ENCODE measurements at places on chromosomes 13 and 19.

- no peak for DNase-seq
Measured at GRCh38 chr13:33080972-33081590, 64.9 kb downstream of the KL start.

GRCh38 chr13:95368998-95369397 lies 67.7 kb upstream of the ABCC4 start:
- DNase-seq: no peak

DNA sequence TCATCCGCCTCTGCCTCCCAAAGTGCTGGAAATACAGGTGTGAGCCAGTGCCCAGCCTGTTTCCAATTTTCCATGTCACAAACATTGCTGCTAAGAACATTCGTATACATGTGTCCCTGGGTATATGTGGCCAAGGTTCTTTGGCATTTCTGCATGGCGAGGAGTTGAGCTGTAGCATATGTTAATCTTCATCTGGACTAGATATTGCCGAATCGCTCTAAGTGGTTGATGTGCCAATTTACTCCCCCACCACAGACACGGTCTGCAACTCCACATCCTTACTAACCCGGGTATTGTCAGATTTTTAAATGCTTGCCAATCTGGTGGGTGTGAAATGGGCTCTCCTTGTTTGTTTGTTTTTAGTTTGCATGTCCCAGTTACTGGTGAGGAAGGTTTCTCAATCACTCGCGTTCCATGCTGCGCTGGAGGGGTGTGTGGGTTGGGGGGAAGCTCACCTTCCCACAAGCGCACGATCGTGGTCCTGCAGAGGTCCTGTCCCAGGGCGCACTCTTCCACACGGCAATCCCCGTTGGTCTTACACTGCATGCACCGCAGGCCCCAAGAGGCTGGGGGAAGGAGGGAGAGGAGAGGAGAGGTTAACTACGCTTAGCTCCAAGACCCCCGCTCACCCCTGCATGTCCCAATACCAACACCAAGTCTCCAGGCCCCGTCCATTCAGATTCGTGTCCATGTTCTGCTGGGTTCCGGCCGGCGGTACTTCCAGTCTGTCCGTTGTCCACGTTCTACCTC lies 2.7 kb downstream of the PLAUR start:
- no peak for DNase-seq

GRCh38 chr19:6530386-6531162 lies at the start of gene TNFSF9:
Gene TNFSF9, plus strand, starts transcription at chr19:6531026. Its CDS starts 11 bp downstream, at chr19:6531037.
- DNase-seq: peak; percentile 92

DNA sequence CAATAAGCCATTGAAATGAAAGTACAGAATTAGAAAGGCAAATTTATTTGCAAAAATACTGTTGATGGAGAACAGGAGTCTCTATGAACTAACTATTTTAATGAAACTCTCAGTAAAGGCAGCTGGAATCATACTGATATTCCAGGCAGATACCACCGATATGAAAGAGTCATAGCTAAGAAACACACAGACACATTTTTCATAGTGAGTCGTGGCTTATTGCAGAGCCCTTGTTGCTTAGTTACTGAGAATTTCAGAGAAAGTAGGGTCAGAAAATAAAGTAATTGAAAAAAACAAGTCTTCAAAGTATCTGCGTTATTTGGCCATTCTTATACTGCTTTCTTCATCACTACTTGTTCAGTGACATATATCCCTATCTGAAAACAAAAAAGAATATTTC lies 1890.9 kb downstream of the PCDH9 start:
- DNase-seq: no peak

GRCh38 chr19:2428321-2428690 lies 920 bp upstream of the TIMM13 start:
- DNase-seq: no peak

GRCh38 chr13:93786846-93787489 lies 560.4 kb downstream of the GPC6 start:
- no peak for DNase-seq

GRCh38 chr19:36638862-36639510 lies 27.7 kb downstream of the ZNF461 start:
- DNase-seq: no peak

- DNase-seq: peak; percentile 40
Measured at GRCh38 chr19:17135001-17135853, 59.6 kb downstream of the MYO9B start.

DNA sequence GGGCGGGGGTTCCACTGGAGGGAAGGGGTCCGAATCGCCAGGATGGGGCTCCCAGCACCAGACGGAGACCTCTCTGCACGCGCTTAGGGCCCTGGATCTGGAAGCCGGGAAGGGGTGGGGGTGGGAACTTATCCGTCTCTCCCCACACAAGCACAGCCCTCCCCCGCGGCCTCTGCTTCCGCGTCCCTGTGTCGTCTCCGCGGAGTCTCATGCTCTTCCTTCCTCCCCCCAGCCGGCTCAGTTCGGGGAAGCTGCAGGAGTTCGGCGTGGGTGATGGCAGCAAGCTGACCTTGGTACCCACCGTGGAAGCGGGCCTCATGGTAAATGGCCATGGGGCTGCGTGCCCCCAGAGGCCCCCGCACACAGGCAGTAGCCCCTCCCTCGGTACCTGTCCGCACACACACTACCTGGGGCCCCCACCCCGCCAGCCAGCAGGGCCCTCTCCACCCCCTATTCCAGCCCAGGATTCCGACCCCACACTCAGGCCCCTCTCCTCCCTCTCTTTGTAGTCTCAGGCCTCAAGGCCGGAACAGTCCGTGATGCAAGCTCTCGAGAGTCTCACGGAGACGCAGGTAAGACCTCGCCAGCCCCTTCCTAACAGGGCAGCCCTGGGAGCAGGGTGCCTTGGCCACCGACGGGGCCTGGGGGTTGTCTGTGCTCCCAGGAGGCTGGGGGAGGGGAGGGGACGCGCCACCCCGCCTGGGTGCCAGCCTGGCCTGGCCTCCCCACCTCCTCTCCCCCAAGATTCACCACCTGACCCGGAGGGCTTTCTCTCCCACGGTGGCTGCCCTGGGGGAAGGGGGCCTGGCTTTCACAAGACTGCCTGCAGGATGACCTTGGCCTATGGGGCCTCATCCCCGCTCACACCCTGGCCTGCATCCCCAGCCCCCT lies 3.2 kb downstream of the MIDN start:
- DNase-seq: peak; percentile 75

DNA sequence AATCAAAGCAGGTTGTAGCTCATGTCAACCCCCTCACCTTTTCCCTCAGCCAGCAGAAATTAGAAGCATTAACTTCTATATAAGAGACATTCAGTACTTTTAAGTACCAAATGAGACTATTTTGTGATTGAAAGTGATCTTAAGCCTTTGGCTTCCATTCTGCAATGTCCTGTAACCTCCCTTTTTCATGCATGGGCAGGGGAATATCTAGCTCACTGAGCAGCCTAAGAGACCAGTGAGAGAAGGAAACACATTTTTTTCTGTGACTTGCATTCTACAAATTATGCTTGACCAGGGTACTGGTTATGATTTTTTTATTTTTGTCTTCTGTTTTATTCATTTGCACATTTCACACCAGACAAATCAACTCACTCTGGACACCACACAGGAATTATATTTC lies 369.6 kb downstream of the KCTD12 start:
- no peak for DNase-seq

GRCh38 chr19:9789066-9789465 lies 20.5 kb upstream of the ZNF846 start:
- DNase-seq: no peak

- no peak for DNase-seq
Measured at GRCh38 chr13:32142956-32143375, 111.4 kb downstream of the FRY start.

GRCh38 chr13:31733066-31733465 lies 6.3 kb upstream of the RXFP2 start:
- DNase-seq: no peak

GRCh38 chr19:50261446-50261970 lies 58.1 kb downstream of the MYH14 start:
- DNase-seq: no peak

- DNase-seq: no peak
Measured at GRCh38 chr13:45055902-45056648, 64.2 kb upstream of the GTF2F2 start.

Measured in activated T-cell treated with anti-CD3 and anti-CD28 coated beads, Interleukin-2, amount 50 U/mL, for 24 hours (primary cell).